ENCODE measurements at places on chromosomes 3 and 15.

DNA sequence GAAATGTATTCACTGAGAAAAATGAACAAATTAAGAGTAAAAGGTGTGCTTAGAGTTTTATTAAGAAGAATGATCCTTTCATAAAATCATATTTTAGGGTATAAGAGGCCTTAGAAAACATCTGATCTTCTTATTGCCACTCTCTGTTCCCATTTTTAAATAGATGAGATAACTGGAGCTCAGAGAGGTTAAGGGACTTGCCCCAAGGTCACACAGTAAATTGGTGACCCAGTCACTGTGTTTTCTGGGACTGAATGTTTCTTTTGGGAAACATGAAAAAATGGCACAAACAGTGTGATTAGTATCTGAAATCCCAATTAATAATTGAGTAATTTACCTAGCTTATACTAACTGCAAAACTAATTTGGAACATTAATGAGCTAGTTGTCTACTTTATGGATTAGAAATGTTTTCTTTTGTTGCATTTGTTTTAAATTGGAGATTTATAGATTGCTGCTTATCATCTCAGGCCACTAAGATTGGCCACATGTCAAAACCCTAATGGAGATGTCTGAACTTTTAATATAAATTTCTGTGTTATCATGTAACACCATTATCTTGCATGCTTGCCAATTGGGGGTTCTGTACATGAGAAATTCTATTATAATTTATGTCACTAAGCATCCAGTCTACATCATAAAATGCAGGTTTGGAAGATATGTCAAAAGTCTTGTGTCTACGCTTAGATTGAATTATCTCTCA is 64.9 kb downstream of the CMSS1 start:
- DNase-seq, result no peak

DNA sequence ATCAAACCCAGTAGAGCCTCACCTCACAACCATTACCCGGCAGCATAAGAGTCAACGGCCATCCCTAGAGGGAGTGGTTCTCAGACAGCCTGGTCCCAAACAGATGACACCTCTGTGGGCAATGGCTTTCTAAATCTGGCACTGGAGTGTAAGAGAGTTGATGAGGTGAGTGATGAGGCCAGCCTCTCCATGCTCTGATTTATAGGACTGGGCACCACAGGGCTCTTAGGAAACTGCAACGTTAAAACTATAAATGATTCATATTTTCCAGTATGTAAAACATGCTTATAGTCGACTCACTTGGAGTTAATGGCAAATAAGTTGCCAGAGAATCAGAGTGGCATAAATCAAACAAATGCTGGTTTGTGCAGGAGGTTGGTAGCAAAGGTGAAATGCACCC is 187.7 kb downstream of the GREM1 start:
- no peak for DNase-seq

DNA sequence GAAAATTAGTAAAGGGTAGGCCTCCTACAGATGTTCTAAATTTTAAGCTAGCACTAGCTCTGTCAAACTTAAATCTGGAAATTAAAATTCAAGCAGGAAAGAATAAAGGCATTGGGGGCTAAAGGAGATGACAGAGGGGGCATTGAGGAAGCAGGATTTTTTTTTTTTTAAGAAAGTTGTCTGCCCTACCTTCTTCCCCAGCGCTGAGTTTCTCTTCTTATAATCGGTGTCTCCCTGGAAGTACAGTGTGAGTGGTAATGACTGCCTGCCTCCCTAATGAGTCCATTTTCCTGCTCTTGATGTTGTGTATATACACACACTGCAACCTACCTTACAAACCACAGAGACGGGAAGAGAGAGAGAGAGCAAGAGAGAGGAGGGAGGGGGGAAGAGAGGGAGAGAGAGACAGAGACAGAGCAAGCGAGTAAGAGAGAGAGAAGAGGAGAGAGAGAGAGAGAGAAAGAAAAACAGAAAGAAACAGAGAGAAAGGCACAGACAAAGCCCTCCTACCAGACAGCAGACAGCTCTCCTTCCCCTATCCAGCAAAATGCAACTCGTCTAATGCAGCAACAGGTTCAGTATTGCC is 47.0 kb downstream of the ZBTB20 start:
- no peak for DNase-seq

DNA sequence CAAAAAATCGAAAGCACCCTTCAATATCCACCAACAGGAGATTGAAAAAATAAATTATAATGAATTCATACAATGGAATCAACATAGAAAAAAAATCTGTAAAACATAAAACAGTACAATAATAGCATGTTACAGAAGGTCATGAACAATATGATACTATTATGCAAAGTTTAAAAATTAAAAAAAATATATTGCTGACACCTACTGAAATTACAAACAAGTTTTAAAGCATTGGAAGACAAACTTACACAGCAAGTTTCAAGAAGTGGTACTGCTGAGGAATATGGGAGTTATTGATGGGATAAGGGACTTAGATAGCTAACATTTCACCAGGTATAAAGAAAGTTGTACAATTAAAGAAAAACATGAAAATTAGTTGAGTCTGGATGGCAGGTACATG is 89.4 kb downstream of the EFL1 start:
- no peak for DNase-seq

DNA sequence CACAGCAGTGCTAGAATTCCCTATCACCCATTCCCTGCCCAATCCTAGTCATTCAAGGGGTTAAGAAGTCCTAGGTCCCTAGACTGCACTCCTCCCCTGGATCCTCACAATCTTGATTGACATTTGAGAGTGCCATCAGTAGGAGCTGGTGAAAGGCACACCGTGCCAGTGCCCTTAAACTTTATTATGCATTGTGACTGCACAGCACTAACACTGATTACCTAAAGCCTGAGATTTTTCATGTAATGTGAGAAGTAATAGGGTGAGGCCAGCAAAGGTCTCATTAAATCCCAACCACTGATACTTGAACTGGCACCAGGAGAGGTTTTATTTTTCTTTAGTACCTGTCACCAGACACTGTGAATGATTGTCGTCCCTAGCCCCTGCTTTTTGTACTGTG is 16.3 kb downstream of the GXYLT2 start:
- DNase-seq, result no peak

GRCh38 chr3:30737743-30738499 is 131.5 kb downstream of the TGFBR2 start:
- DNase-seq, result no peak

- no peak for DNase-seq
Observed at GRCh38 chr3:119310071-119310470, 15.9 kb downstream of the ARHGAP31 start.

DNA sequence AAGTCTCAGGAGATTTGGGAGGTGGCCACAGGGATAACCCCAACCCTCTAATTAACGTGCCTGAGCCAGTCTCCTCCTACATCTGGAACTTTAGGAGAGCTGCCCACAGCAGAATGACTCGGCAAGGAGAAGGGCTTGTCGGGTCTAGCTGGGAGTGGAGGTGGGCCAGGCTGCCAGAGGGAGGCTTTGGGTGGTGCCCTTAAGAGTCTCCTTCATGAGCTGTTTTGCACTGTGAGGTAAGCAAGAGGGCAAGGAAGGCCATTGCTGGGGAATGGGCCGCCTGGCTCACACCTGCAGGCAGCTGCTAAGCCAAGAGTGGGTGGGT is 3.6 kb upstream of the TNK2 start:
- DNase-seq, result no peak

DNA sequence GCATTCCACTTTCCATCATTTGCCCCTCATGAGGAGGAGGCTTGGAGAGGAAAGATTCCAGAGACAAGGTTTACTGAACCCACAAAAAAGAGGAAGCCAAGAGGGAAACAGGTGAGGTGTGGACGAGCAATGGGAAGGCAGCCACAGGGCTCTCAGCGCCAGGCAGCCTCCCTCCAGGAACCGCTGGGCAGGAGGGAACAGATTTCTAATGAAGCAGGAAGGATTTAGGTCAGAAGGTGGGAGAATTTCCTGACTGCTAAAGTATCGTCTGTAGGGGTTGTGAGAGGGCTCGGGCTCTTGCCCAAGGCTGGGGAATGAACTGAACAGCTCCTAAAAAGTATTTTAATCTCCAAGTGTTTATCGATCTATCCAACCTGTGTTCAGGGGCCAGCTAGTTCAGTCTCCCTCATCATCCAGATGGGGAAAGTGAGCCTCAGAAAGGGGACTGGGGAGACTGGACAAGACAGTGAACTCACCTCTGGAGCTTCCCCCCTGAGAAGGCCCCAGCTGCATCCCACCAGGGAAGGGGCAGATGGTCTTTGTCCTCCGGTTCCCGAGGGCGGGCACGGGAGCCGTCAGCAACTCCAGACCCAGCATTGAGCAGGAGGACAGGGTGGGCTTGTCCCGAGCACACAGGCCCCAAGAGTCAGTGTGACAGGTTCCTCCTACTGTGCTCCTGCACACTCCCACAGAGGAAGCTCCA is 10.5 kb downstream of the LOXL1 start:
- no peak for DNase-seq

GRCh38 chr3:194852831-194853508 is 167.3 kb downstream of the FAM43A start:
- DNase-seq, result no peak

GRCh38 chr3:157330206-157330605 is 106.4 kb upstream of the PTX3 start:
- no peak for DNase-seq

- no peak for DNase-seq
Observed at GRCh38 chr3:34793057-34793456, 846.3 kb upstream of the ARPP21 start.

GRCh38 chr15:60255390-60255789 is 142.4 kb downstream of the ANXA2 start:
- DNase-seq, result no peak

- DNase-seq, result peak; percentile 33
Observed at GRCh38 chr3:128313071-128313725, 153.5 kb downstream of the DNAJB8 start.

DNA sequence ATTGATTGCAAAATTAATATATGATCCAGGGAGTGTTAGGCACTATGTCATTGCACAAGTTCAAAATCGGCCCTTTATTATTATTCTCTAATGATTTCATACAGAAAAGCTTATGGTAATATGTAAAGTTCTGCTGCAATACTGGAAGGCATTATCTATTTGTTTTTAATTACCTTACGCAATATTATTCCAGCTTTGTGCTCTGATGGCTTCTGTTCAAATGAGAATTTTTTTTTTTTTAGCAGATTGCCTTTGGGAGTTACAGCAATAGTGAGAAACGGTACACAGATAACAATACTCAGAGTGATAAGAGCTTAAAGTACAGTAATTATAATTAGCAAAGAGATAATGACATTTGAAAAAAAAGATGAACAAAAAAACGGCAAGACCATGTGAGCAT is 602.2 kb upstream of the ALCAM start:
- no peak for DNase-seq

GRCh38 chr15:72175186-72176044 is 22.2 kb downstream of the GRAMD2A start:
- DNase-seq, result no peak

DNA sequence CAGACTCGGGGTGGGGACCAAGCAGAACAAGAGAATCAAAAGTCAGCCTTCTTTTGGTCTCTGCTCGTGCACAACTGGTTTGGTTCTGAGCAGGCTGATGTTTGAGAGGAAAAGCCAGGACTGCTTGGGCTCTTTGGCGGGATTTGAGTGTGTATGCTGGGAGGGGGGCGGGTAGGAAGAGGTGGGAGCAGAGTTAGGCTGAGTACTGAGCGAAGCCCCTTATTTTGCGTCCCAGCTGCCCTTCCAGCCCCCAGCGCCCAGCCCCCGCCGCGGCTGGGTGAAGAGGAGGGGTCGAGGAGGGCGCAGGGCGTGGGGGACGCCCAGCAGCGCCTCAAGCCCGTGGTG is 153.5 kb upstream of the GOLIM4 start:
- DNase-seq, result no peak

DNA sequence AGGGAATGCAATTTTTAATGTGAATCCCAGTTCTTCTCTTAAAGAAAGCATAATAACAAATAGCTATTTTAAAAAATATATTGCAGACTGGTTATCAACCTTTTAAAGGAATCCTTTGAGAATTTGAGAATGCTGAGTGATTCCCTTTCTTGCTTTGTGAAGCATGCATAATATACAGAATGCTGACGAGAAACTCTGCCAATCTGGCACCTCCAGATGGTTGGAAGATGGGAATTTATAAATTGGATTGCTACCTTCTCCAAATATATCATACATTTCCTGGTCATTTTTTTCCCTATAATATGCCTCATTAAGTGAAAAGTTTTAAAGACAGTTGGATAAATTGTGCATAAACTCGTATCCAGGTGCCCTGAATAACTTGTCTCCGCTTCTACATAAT is 333.9 kb upstream of the ARPP21 start:
- no peak for DNase-seq

- no peak for DNase-seq
Observed at GRCh38 chr3:154235330-154235729, 89.0 kb downstream of the DHX36 start.

GRCh38 chr15:70212286-70212962 is 114.7 kb upstream of the TLE3 start:
- no peak for DNase-seq

- no peak for DNase-seq
Observed at GRCh38 chr15:81026836-81027599, 26.3 kb downstream of the TLNRD1 start.

- no peak for DNase-seq
Observed at GRCh38 chr3:15982667-15983196, 185.0 kb upstream of the ANKRD28 start.

GRCh38 chr15:89621547-89621946 is 33.7 kb downstream of the KIF7 start:
- no peak for DNase-seq

DNA sequence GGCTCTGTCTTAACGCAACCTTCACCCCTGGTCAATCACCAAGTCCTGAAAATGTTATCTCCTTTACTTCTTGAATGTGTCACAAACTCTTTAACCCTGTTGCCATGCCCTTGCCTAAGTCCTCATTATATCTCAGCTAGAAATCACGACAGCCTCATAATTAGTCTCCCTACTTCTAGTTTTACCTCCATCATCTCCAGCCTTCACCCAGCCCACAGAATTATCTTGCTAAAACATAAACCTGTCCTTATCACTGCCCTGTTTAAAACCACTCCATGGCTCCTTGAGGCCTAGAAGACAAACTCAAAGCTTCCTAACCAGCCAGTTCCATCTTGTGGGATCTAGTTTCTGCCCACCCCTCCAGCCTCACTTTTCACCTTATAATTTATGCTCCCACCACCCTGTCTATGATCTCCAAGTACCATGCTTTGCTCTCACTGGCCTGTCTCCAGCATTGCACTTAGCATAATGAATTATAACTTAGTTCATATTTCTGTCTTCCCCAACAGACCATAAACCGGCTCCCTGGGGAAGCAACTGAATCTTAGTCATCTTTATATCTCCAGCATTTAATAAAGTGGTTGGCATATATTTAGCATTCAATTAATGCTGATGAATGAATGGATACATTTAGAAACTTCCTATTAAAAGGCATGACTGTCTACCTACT is 39.2 kb downstream of the GPR176 start:
- DNase-seq, result no peak

All from activated CD8-positive, alpha-beta memory T cell treated with anti-CD3 and anti-CD28 coated beads, Interleukin-2, amount 50 U/mL, for 48 hours (primary cell).